Dermis microvascular lymphatic vessel endothelial cell (primary cell): ENCODE measurements at places on chromosomes 13 and 19. TPM values are rescaled to one million over a fixed set of nuclear protein-coding genes. Genes with fewer than 3 reads are reported as not detected.

Gene ANKLE1
- total RNA-seq: 0.51 and 0.63 TPM in 2 replicates

Gene CAMSAP3
- total RNA-seq: under 0.01 TPM in 1 of 2 replicates, not detected in the other

Gene CD70
- total RNA-seq: not detected in 2 replicates

Gene TFPT
- total RNA-seq: 19.1 and 19.6 TPM in 2 replicates

Gene EDNRB
- total RNA-seq: 86.3 and 168 TPM in 2 replicates

Gene KIR2DL4
- not detected in 2 replicates for total RNA-seq

Gene TJP3
- total RNA-seq: under 0.01 TPM in 2 replicates

Gene IGFL4
- not detected in 2 replicates for total RNA-seq

Gene CEACAM4
- not detected in 2 replicates for total RNA-seq
